ENCODE measurements at places on chromosomes 2 and 18.

- DNase-seq, result no peak
Observed at GRCh38 chr18:8367217-8367988, 241.8 kb upstream of the RAB12 start.

DNA sequence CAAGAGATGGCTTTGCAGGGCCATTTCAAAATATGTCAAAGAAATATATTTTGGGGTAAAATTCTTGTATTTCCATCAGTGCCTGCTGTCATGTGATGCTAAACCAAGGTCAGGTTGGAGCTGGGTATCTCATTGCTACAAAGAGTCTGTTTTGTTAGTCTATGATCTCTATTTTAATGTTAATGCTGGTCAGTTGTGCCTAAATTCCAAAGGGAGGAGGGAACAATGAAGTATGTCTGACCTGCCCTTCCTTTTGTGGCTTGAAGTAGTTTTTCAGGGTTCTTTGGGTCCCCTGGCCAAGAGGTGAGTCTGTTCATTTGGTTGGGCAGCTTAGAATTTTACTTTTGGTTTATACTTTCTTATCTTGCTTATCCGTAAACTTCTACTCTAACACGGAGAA lies 61.6 kb upstream of the DYNAP start:
- no peak for DNase-seq

- no peak for DNase-seq
Observed at GRCh38 chr2:10981941-10982431, 70.3 kb downstream of the KCNF1 start.

GRCh38 chr2:141928476-141928875 lies 202.3 kb downstream of the LRP1B start:
- no peak for DNase-seq

DNA sequence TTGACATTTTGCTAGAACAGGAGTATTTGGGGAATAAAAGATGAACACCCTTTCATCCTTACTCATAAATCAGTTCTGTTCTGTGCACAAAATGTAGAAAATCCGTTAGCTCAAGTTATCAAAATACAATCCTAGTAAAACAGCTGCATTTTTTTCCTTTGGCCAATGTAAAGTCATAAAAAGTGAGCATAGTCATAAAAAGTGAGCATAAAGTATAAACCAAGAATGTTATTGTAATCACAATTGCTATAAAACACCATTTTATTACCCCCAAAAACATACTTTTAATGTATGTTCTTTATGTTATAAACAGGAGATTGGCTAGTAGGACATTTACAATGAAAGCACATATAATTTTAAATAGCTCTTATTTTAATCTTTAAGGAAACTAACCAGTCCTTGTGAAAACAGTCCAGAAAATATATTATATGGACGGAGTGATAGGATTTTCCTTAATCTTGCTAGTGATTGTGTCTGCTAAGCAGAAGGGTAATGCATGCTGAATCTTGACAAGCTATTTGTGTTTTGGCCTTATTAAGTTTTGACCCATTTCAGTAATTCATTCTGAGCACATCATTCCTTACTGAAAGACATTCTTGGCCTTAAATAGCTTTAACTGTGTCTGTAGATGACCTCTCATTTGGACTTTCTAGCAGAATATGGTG lies 891.8 kb downstream of the DSC3 start:
- no peak for DNase-seq

- DNase-seq, result peak; percentile 51
Observed at GRCh38 chr2:152024477-152024876, 74.4 kb downstream of the CACNB4 start.

DNA sequence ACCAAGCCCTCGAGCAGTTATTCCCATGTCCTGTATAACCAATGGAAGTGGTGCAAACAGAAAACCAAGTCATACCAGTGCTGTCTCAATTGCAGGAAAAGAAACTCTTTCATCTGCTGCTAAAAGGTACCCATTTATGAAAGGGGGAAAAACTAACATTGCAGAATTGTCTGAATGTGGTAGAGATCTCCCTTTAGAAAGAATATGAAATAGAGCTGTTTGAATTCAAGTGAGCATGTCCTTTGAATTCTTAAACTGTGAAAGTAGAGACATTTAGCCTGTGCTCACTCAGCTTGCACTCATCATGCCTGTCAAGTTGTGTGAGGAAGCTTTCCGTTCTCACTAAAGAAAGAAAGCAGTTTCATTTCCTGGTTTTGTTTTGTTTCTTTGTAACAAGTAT lies 87.4 kb downstream of the EML4 start:
- peak; percentile 31 for DNase-seq

- DNase-seq, result no peak
Observed at GRCh38 chr18:60693426-60693825, 320.9 kb upstream of the MC4R start.

- DNase-seq, result no peak
Observed at GRCh38 chr2:174868878-174869277, 104.6 kb upstream of the CHRNA1 start.

DNA sequence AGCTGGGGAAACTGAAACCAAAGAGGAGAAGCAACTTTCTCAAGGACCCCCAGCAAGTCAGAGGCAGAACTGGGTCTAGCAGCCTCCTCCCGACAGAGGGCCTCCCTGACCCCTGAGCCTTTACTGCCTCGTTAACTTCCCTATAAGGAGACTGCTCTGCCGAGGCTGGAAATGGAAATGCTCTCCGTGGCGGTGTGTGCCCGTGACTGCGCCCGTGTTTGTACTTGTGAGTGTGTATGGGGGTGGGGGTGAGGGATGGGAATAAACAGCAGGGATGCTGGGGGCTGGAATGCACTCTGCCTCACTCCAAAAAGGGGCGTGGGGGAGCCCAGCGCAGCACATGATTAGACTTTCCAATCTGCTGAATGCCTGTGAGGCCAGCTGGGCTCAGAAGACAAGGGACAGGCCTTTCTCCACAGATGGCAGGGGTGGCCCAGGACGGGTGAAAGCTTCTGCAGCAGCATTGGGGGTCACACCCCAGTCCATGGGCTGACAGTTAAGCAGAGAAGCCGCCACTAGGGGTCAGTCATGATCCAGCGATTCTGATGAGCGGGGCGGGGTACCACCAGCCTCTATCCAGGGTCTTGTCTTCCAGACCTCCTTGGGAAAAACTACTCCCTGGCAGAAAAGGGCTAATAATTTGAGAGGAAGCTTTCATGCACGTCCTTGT lies 26.8 kb downstream of the MPHOSPH10 start:
- no peak for DNase-seq

- DNase-seq, result peak; percentile 57
Observed at GRCh38 chr2:88187038-88187676, 17.0 kb downstream of the THNSL2 start.

DNA sequence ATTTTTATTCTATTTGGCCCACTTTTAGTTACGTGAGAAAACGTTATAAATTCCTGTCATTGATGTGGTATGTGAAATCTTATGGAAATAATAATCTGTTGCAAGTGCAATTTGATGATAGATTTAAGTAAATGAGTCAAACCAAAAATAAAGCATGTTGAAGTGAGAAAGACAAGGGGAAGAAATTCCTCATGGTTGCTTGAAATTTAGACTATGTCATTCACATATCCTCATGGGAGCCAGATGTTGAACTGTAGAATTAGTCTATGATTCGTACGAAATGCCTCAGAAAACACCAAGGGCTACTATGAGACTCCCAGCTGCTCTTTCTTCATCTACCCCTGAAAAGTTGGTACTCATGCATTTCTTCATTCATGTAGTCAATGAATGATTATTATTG lies 55.7 kb downstream of the KLHL14 start:
- DNase-seq, result no peak

DNA sequence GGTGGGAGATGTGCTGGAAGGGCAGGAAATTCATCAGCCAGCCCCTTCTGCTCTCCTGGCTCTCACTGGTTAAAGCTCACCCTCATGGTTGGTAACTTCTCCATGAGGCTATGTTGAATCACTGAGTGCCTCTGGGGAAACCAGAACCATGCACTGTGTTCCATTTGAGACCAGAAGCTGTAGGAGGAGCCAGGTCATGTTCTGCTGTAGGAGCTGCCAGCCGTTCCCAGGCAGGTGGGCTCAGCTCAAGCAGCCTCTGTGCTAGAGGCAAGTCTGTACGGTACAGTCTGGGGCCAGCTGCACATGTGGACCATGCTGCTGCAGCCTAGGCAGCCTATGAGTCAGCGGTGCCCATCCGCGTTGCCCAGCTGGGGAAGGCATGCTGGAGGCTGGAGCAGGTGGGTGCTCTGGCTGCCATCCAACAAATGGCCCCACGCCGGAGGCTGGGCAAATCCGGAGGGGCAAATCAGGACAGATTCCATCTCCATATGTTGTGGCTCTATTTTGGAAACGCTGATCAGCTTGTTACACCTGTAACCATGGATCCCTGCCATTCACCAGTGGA lies 22.0 kb upstream of the KCNF1 start:
- no peak for DNase-seq

GRCh38 chr2:241009601-241010530 lies 11.4 kb downstream of the SNED1 start:
- DNase-seq, result peak; percentile 37
